ENCODE measurements at places on chromosomes 11 and 22. TPM values are rescaled to one million over a fixed set of nuclear protein-coding genes. Genes with fewer than 3 reads are reported as not detected.

DNA sequence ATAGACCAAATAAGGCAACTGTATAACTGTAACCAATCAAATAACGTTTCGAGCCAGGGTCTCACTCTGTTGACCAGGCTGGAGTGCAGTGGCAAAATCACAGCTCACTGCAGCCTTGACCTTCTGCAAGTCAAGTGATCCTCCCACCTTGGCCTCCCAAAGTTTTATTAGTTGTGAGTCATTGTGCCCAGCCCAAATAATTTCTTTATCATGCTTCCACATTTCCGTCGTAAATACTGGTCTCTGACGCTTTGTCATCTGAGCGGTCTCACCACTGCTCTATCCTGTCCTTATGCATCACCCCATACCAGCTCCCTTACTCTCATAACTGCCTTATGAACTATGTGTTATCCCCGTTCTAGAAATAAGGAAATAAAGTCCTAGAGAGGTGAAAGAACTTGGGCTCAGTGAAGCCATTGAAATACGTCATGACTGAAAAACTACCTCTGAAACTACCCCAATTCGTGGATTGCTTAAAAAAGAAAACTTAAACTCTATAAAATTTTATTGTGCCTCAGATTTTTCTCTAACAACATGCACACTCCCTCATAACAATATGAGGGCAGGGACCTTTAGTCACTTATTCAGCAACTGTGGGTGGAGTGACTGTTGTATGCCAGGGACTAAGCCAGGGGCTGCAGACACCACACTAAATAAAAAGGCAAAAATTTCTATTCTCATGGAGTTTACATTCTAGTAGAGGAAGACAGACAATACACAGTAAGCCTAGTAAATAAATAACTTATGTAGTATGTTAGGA lies 15.8 kb upstream of the RTN4RL2 start:
- DNase-seq, result no peak

DNA sequence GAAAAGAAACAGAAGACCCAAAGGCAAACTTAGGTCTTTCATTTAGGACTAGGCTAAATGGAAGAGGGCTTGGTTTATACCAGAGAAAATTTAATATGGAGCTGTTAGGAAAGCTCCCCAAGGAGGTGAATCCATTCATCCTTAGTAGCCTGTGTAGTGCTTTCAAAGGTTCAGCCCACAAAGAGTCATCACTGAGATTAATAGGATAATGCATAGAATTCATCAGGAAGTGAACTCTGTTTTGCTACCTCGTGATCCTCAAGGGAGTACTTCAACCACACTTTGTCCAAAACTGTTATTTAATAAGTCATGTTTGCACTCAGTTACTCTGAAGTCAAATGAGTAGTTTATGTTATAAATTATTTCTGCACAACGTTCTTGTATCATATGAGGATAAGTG lies 43.3 kb upstream of the MMP7 start:
- DNase-seq, result peak; percentile 46

- no peak for DNase-seq
Measured at GRCh38 chr11:87255589-87255988, 217.9 kb downstream of the TMEM135 start.

GRCh38 chr11:83459798-83460197 lies 173.6 kb upstream of the CCDC90B start:
- no peak for DNase-seq

DNA sequence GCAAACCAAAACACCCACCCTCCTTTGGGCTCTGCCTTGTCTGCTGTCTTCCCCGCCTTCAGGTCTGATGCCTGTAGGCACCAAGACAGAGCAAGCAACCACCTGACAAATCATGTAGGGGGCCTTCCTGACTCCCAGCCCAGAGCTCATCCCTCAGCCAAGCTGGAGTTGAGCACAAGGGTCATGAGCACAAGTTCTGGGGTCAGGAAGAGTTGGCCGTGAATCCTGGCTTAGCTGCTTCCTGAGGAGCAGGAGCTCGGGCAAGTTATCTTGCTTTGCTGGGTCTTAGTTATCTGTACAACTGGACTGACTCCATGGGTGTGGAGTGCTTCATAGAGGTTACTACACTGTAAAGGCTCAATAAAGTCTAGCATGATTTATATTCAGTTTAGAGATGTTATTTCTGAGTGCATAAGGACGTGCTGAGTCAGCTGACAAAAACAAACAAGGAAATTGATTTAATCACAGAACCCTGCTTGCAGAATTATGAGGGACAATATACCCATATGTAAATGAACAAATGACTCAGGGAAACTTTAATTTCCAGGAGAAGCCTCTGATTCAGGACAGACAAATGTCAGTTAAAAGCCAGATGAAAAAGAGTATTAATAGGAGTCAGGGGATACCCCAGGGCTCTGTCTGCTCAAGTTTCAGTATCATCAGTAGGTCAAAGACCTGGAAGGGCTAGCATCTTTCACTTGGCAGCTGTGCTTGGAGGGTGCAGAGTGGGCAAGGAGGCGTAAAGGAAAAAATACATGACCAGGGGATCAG lies 15.0 kb upstream of the APOA1 start:
- DNase-seq, result peak; percentile 59

GRCh38 chr22:47290706-47291430 lies 528.4 kb downstream of the TBC1D22A start:
- no peak for DNase-seq

DNA sequence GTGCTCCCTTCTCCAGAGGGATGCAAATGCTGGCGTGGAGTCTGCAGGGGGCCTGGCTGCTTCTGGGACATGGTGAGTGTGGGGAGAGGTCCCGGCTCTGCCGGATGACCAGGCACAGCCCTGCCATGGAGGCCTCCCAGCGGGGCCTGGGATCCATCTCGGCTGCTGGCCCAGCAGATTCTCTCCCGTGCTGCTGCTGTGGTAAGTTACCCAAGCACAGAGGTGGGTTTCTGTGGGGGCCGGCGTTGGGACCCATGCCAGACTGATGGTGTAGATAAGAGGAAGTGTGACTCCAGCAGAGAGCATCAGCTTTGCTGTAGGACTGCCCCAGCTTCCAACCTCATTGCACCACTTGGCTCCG lies 147.5 kb upstream of the B3GAT1 start:
- no peak for DNase-seq

DNA sequence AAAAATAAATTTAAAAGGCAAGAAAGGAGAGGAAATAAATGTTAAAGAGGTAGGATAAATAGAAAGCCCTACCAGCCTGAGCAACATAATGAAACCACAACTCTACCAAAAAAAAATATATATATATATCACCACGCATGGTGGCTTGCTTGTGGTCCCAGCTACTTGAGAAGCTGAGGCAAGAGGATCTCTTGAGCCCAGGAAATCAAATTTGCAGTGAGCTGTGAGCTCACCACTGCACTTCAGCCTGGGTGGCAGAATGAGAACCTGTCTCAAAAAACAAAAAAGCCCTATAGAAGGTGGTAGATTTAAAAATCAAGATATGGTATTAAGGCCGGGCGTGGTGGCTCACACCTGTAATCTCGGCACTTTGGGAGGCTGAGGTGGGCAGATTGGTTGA lies 10.5 kb downstream of the NUCB2 start:
- no peak for DNase-seq

- peak; percentile 99 for DNase-seq
Measured at GRCh38 chr11:33690290-33691065, 10.1 kb downstream of the C11orf91 start.

DNA sequence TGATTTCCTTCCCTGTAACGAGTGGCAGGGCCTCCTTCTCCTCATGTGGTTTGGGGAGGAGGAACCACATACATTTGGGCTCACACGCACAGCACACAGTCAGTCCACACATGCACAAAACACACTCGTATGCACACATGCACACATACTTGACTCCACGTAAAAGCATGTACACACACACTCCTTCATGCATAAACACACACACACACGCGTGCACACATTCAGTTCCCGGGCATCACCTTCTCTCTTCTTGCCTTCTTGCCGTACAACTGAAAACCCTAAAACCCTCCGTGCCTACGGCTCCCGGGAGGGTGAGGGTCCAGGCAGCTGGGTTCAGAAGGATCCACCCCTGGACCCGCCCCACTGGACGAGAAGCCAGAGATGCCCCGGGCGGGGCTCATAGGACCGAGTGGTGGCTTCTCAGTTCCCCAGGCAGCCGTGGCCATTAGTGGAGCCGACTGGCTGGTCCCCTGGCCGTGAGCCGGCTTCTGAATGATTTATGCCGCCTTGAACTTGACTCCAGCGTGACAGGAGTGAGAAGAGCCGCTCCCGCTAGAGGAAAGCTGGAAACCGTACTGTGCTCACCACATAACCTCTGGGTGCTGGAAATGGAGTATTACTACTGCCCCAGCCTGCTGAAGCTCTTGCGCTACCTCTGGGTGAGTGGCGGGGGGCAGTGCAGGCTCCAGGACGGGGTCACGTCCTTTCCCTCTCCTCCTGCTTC lies 117.4 kb downstream of the KIAA1671 start:
- no peak for DNase-seq

GRCh38 chr11:126231725-126232459 lies 20.3 kb downstream of the FAM118B start:
- peak; percentile 81 for DNase-seq

DNA sequence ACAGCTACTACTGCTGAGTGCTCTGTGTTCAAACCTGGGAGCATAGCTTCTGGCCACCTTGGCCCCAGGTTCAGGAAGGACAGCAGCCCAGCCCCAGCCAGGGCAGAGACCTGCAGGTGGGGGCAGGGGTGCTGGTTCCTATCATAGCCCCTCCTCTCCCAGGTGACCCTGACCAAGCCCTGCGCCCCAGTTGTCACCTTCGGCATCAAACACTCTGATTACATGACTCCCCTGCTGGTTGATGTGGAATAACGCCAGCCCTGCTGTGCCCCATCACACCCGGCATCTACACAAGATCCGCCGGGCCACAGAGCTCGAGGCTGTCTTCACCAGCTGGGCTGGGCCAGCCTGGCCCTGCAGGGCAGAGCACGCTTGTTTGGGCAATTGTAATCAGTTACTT lies 6.9 kb downstream of the SCGB1C1 start:
- no peak for DNase-seq

GRCh38 chr11:112697391-112698178 lies 263.6 kb upstream of the NCAM1 start:
- DNase-seq, result no peak

DNA sequence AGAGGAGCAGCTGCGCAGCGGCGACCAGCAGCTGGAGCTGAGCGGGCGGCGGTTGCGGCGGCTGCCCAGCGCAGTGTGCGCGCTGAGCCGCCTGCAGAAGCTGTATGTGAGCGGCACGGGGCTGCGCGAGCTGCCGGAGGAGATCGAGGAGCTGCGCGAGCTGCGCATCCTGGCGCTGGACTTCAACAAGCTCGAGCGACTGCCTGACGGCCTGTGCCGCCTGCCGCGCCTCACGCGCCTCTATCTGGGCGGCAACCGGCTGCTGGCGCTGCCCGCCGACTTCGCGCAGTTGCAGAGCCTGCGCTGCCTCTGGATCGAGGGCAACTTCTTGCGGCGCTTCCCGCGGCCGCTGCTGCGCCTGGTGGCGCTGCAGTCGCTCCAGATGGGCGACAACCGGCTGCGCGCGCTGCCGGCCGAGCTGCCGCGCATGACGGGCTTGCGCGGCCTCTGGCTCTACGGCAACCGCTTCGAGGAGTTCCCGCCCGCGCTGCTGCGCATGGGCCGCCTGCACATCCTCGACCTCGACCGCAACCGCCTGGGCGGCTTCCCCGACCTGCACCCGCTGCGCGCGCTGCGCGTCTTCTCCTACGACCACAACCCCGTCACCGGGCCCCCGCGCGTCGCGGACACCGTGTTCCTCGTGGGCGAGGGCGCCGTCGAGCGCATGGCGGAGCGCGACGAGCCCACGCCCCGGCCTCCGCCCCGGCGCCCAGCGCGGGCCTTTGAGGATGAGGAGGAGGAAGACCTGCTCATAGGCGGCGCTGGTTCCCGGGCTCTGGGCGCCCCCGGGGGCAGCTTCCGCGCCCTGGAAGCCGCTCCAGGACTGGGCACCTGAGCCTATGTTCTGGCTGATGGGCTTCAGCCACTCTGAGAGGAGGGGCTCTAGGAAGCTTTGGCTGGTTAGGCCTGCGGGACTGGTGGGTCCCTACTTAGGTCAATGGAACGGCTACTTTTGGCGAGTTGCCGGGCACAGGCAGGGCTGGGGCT lies 787 bp downstream of the LRRC10B start:
- DNase-seq, result peak; percentile 42

DNA sequence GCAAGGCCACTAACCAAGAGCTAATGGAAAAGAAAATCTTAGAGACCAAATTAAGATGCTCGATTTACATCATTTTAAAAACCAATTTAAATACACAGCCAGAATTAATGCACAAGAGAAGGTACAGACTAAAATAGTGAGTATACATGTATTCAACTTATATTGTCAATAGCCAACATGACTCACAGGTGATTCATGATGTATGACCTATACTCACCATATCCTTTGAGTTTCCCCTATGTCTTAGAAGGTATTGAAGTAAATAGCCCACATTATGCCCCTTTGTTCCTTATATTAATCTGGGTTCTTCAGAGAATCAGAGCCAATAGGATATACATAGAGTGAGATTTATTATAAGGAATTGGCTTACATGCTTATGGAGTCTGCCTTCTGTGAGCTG lies 97.5 kb upstream of the ANO3 start:
- peak; percentile 9 for DNase-seq

DNA sequence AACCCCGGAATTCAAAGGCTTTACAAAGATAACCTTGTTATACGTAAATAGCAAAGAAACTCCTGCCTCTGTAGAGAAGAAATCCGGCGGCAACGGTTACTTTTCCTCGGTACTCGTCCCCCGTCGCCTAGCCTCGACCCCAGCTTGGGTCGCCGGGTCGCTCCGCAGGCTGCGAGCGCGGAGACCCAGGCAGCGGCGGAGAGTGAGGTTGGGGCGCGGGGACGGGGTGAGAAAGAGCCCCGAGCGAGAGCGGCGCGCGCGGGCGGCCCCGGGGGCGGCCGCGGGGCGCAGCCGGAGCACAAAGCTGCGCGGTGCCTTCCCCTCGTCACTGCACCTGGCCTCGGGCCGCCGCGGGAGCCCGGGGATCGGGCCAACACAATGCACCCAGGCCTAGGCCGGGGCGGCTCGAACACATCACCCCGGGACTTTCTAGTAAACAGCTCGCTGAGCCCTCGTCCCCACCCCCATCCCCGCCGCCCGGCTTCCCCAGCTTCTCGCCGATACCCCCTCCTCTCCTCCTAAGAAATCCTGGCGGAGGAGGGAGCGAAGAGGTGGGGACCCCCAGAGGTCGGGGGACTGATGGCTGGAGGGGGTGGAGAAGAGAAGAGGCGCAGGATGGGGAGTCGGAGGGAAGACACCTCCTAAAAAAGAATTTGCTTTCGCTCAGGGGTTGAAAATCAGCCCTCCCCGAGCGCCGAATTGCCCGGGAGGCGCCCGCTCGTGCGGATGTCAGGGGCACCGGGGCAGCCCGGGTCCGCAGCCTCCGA lies 845 bp downstream of the MPPED2 start:
- no peak for DNase-seq

DNA sequence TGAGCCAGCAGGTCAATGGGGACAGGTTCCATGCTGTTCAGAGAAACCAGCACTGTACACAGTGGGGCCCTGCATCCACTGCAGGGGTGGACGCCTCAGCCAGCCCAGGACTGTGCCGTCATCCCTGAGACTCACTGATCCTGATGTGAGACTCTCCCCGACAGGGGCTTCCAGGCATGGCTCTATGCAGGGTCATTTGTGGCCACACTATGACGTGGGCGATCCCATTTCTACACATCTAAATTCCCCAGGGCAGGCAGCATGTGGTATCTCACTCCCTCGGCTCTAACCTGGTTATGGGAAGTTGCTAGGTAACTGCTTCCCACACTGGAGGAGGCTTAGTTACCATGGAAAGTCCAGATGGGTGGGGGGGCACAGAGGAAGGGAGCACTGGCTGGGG lies 14.2 kb upstream of the FAM83F start:
- no peak for DNase-seq

The LIF gene
- 84.0 TPM for total RNA-seq

The TBC1D22A gene
- 20.0 TPM for total RNA-seq

The KDM4E gene
- total RNA-seq, result not detected

The OR5P2 gene
- total RNA-seq, result 0.10 TPM

The PGA4 gene
- not detected for total RNA-seq

The FLRT1 gene
- not detected for total RNA-seq

The USH1C gene
- total RNA-seq, result 3.2 TPM

The MS4A12 gene
- total RNA-seq, result not detected

All from renal cortical epithelial cell (primary cell).